ENCODE measurements at places on chromosomes 7 and 10. TPM values are rescaled to one million over a fixed set of nuclear protein-coding genes. Genes with fewer than 3 reads are reported as not detected.

NACAD gene
- 0.35 TPM for total RNA-seq

ASZ1 gene
- not detected for total RNA-seq

HMX2 gene
- not detected for total RNA-seq

RGS10 gene
- total RNA-seq: 52.0 TPM

ASB10 gene
- total RNA-seq: not detected

MOGAT3 gene
- not detected for total RNA-seq

CYP26C1 gene
- not detected for total RNA-seq

ELN gene
- 0.08 TPM for total RNA-seq

PRKAR2B gene
- total RNA-seq: 2.9 TPM

EPO gene
- not detected for total RNA-seq

SPAM1 gene
- not detected for total RNA-seq

PON1 gene
- total RNA-seq: 1.0 TPM

LRRC18 gene
- not detected for total RNA-seq

DENND2A gene
- 0.41 TPM for total RNA-seq

DOCK1 gene
- total RNA-seq: 25.8 TPM

TAS2R41 gene
- total RNA-seq: not detected

FFAR4 gene
- 0.22 TPM for total RNA-seq

ADO gene
- 22.7 TPM for total RNA-seq

SPDYE1 gene
- total RNA-seq: not detected

ENKUR gene
- 0.27 TPM for total RNA-seq

FEZF1 gene
- not detected for total RNA-seq

MACC1 gene
- not detected for total RNA-seq

SLC25A28 gene
- 30.5 TPM for total RNA-seq

KCND2 gene
- total RNA-seq: not detected

MRC1 gene
- total RNA-seq: not detected

SDHAF3 gene
- 58.5 TPM for total RNA-seq

ALOX5 gene
- 0.20 TPM for total RNA-seq

ADAM22 gene
- total RNA-seq: 0.06 TPM

SLC16A12 gene
- total RNA-seq: 0.19 TPM

SORBS1 gene
- total RNA-seq: 0.63 TPM

ZPBP gene
- total RNA-seq: not detected

LAMB4 gene
- 0.23 TPM for total RNA-seq

CLCN1 gene
- total RNA-seq: not detected

IGFBP3 gene
- total RNA-seq: 181 TPM

CHST3 gene
- 35.6 TPM for total RNA-seq

IFIT1 gene
- total RNA-seq: 4.8 TPM

AGMO gene
- 1.1 TPM for total RNA-seq

NKX1-2 gene
- total RNA-seq: 0.07 TPM

SYNPO2L gene
- not detected for total RNA-seq

PTPRN2 gene
- total RNA-seq: 0.77 TPM

COL17A1 gene
- 1.9 TPM for total RNA-seq

GTF2IRD1 gene
- 20.0 TPM for total RNA-seq

EBF3 gene
- 0.20 TPM for total RNA-seq

APBB1IP gene
- 8.5 TPM for total RNA-seq

NEBL gene
- total RNA-seq: 8.2 TPM

CYP3A7 gene
- not detected for total RNA-seq

C7orf57 gene
- 0.20 TPM for total RNA-seq

SPDYE3 gene
- total RNA-seq: not detected

PLXDC2 gene
- not detected for total RNA-seq

GHRHR gene
- total RNA-seq: not detected

FAM25C gene
- 2.4 TPM for total RNA-seq

GAD2 gene
- not detected for total RNA-seq

TMEM236 gene
- total RNA-seq: 0.09 TPM

OR13A1 gene
- total RNA-seq: not detected

SDK1 gene
- total RNA-seq: 0.72 TPM

EGFR gene
- 108 TPM for total RNA-seq

TMEM229A gene
- not detected for total RNA-seq

All from A549 treated with ZK216348 at 1 μM for 4 hours (cell line).